ENCODE measurements at places on chromosomes 6 and 20.

GRCh38 chr6:108570517-108570916, 9.8 kb downstream of the FOXO3 start:
- DNase-seq: no peak

GRCh38 chr6:141335477-141336273, 797.0 kb upstream of the GJE1 start:
- no peak for DNase-seq

GRCh38 chr6:133540361-133540760, 299.2 kb downstream of the EYA4 start:
- no peak for DNase-seq

- DNase-seq: peak; percentile 46
These were observed 7.8 kb downstream of the TCF15 start for GRCh38 chr20:602111-602970.

DNA sequence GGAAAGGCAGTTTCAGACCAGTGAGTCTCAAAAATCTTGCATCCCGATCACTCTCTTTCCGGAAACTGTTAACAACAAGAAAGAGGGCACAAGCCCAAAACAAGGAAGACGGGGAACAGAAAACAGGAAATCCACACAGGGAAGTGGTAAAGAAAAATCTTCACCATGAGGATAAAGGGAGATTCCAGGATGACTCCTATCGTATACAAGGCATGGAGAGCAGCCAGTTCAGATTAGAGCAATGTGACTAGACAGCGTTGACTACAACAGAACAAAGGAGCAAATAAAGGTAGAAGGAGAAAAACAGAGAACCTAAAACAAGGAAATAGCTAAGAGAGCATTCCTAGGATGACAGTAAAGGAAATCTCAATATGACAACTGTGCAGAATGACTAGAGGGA, 26.5 kb downstream of the VNN1 start:
- DNase-seq: no peak

DNA sequence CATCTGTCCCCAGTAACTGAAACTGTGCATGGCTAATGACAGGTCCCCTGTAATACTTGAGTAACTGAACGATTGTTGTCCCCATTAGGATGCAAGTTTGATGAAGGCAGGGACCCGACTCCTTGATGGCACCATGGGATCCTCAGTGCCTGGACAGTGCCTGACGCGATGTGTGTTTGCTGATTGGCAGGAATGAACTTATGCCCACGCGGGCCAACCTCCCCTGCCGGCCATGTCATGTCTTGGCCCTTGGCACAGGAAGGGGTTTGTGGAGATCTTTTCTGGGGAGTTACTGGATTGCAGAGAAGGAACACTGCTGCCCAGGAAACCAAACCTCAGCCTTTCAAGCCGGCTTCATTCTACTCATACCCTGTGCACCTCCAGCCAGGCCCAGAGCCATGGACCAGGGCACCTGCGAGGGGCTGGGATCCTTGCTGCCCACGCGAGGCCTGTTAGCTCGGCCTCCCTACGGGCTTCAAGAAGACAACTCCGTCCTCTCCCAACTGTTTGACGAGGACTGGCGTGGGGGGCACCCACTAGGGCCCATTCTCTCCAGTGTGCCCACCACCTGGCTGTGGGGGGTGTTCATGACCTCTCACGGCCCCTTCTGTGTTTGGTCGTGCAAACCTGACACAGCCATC, 147.8 kb downstream of the ZMYND8 start:
- no peak for DNase-seq

DNA sequence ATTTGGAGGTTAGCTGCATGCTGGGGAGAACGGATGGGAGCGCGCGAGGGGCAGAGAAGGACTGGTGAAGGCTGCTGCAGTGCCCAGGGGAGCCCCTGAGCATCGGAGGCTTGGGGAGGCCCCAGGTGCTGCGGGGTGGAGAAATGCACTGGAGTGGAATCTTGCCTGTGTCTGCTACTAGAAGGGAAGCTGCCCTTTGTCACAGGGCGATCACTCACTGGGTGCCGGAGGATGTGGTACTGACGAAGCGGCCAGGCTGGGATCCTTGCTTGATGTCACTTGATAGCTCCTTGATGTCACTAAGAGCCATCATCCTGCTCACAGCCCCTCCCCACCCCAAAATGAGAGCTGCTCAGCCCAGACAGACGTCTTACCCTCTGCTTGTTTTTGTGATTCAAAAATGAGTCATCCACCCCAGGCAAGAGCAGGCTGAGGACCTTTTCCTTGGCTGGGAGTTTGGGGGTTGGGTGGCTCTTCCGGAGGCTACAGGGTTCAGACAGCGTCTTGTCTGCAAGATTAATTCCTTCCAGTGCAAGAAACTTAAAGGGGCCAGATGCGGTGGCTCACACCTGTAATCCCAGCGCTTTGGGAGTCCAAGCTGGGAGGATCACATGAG, 62.6 kb upstream of the PMEPA1 start:
- DNase-seq: peak; percentile 97

DNA sequence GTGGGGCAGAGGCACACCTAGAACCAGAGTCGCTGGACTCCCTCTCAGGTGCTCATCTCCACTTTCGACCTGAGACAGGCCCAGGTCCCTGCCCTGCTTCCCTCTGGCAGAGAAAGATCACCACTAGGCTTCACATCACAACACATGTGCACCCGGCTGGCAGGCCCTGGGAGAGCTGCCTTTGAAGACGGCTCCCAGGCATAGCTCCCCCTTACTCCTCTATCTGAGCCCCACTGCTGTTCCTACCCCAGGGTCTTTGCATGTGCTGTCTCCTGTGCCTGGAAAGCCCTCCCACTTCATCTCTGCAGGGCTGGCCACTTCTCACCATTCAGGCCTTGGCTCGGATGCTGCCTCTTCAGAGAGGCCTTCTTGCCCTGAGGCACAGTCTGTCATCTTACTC, 89.2 kb downstream of the NOL4L start:
- DNase-seq: peak; percentile 46

DNA sequence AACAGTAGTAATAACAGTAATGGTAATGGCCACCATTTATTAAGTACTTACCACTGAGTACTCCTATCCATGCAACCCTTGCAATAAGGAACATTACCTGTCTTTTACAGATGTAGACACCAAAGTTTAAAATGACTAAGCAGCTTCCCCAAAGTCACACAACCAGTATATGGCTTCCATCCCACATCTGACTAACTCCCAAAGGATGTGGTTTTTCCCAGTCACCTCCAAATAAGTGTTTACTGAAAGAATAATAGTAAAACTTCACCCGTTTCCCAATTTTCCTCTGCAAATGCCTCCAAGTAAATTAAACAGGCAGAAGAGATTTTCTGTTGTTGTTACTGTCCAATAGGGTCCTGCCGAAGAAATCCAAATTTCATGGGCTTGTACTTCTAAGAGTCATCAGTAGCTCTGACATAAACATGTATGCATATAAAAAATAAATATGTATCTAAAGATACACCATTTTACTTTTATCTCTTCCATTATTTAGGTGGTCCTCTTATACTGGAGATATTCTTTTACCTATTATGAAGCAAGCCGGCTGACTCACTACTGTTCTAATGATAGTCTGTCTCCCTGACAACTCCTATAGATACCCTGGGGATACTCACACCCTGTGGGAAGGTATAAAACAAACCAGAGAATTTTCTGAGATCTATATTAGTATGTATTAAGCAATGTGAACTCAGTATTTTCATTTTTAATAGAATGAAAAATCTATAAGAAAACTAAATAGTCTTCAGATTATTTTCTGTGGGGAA, 77.9 kb upstream of the ID4 start:
- DNase-seq: no peak

DNA sequence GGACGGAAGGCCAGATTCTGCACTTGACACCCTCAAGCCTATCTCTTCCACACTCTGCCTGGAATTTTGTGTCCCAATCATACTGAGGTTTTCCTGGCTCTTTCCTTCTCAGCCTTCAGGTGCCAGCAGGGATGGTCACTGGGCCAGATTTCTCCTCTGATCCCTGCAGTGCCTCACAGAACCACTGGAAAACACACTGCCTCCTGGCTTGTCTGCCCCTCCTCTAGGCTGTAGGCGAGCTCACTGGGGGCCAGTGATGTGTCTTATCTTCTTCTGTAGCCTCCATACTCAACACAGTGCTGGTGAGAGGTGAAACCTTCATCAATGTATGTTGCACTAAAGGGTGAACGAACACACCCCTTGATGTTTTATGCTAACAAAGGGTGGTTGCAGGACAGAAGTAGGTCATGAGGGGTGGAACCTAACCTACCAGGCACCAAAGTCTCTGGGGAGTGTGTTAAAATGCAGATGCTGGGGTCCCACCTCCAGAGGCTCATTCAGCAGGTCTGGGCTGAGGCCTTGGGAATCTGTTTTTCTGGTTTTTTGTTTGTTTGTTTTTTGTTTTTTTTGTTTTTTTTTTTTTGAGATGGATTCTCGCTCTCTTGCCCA, 80.3 kb downstream of the CDH26 start:
- DNase-seq: peak; percentile 48

DNA sequence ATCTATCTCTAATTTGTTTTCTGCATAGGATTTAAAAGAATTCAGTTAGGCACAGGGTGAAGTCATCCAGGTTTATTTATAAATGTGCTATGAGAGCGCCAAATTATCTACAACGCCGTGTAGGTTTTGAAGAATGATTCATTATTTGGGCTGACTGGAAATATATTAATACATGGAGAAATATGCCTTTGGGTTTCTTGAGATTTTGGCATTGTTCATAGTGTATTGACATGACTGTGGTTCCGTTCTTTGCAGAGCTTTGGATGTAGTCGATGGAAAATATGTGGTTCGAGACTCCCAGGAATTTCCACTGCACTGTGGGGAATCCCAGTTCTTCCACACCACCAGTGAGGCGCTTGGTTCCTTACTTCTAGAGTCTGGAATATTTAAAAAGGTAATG, 90.9 kb downstream of the CRYBG1 start:
- no peak for DNase-seq

DNA sequence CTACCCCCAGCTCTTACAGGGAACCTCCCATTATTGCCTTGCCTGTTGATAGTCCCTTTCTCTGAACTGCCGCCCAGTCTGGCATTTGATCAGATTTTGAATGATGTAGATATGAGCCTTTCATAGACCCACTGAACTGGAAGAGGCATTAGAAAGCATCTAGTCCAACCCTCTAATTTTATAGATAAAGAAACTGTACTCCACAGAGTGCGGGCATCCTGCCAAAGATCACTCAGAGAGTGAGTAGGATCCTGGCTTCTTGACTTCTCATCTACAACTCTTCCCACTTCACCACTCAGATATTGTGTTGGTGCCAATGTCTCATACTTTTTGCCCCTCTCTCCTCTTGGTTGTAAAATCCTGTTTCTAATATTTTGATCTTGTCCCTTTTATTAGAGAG, 179.2 kb upstream of the BMP2 start:
- no peak for DNase-seq

DNA sequence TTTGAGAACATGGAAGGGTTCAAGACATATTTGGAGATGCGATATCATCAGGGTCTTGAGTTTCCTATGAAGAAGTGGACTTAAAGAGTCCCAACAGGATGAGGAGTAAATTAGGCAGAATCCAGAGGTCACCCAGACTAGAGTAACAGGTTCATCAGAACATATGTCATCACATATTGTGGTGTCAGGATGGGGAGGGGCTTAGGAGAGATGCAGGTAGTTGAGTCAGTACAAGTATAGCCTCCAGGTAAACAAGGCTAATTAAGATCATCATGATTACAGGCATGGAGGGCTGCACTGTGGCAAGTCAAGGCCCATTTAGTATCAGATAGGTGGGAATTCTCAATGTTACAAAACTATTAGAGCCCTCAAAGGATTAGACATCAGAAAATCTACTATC, 90.1 kb upstream of the PAK5 start:
- no peak for DNase-seq

GRCh38 chr6:107173779-107174178, 58.5 kb upstream of the BEND3 start:
- no peak for DNase-seq

DNA sequence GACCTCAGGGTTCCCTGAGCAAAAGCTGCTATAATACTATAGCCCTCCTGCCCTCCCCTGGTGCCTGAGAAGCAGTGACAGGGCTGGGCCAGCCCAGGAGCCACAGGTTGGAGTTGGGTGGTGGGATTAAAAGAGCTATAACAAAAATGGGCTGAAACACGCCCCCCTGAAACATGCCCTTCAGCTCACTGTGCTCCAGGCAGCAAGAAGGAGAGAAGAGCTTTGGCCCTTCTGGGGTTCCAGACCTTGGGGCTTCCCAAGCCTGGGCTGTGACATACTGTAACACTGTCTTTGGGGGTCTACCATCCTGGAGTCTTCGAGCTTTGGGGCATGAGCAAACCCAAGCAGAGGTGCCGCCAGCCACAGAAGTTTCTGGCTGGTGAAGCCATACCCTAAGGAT, 129.2 kb downstream of the HTR1B start:
- peak; percentile 30 for DNase-seq

DNA sequence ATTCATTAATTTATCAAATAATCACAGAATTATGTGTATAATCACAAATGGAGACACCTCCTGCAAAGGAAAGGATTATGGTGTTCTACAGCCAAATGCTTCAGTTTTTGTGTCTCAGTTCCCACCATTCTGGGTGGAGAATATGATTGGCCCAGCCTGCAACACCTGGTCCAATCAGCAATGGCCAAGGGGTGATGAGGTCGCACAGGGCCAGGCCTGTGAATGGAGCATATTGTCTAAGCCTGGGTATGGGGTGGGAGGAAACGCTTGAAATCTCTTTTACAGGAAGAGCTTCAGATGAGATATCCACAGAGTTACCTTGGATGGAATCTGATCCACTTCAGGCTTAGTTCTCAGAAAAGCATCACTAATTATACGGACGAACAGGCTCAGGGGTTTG, 271.6 kb downstream of the DHX35 start:
- peak; percentile 32 for DNase-seq

DNA sequence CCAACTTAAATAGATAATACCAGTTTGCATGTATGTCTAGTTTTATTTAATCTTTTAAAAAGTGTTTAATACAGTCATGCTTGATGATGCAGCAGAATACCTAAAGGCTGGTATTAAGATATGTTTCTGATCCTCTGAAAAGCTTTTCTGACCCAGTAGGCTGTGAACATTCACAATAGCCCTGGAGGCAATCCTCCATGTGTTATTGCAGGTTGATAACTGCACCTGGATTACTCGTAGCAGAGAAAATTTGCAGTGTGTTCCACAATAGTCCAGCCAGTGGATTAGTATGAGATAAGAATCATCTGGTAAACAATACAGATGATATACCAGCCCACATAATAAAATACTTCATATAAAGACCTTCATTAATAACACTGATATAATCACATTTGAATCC, 178.9 kb upstream of the RNF217 start:
- DNase-seq: no peak

- no peak for DNase-seq
These were observed 77.1 kb upstream of the RNF217 start for GRCh38 chr6:124885171-124885570.

- DNase-seq: no peak
These were observed 171.2 kb upstream of the TSHZ2 start for GRCh38 chr20:52800734-52801627.
